ENCODE measurements at places on chromosomes 3 and 15. TPM values are rescaled to one million over a fixed set of nuclear protein-coding genes. Genes with fewer than 3 reads are reported as not detected.

CORO2B gene
- 10.5 TPM for total RNA-seq

GOLGA8H gene
- total RNA-seq, result 0.15 TPM

ANKUB1 gene
- not detected for total RNA-seq

ENTPD3 gene
- total RNA-seq, result not detected

CSTA gene
- 0.30 TPM for total RNA-seq

ATP13A5 gene
- not detected for total RNA-seq

TRIM59 gene
- 17.4 TPM for total RNA-seq

CHAC1 gene
- 2.6 TPM for total RNA-seq

PPP1R14D gene
- total RNA-seq, result not detected

GP5 gene
- total RNA-seq, result not detected

DNA sequence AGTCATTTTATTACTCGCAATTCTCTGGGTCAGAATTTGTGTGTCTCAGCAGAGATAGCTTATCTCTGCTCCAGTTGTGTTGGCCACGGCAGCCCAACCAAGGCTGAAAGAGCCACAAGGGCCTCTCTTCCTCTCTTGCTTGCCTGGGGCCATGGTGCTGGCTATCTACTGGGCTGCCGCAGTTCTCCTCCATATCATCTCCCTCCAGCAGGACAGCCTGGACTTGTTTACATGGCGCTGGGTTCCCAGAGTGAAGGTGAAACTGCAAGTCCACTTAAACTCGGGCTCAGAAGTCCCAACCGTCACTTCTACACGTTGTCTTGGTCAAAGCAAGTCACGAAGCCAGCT lies 134.8 kb downstream of the UACA start:
- DNase-seq, result no peak

GRCh38 chr3:81311321-81311720 lies 450.1 kb downstream of the GBE1 start:
- no peak for DNase-seq

GRCh38 chr15:89368566-89369223 lies 34.1 kb upstream of the POLG start:
- DNase-seq, result no peak

- peak; percentile 12 for DNase-seq
Measured at GRCh38 chr3:190676481-190676880, 162.6 kb downstream of the IL1RAP start.

DNA sequence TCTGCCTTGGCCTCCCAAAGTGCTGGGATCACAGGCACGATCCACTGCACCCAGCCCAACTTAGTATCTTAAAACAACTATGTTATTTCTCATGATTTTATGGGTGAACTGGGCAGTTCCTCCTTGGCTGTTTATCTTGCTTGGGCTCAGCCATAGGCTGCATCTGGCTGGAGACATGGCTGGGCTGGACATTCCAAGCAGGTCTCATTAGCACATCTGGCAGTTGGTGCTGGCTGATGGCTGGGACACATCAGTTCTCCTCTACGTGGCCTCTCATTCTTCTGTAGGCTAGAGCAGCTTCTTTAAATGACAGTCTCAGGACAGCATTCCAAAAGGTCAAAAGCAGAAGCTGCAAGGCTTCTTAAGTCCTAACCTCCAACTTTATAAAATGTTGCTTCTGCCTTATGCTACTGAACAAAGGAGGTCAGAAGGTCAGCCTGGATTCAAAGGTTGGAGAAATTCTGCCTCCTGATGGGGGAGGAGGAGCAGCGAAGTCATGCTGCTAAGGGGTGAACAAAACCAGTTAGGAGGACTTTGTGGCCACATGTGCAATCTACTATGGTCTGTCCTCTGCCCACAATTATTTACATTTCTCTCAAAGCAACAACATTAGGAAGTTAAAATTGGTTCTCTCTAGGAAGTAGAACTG lies 144.0 kb downstream of the AQP9 start:
- DNase-seq, result peak; percentile 5

GRCh38 chr3:15405448-15406050 lies 21.8 kb downstream of the METTL6 start:
- peak; percentile 57 for DNase-seq

DNA sequence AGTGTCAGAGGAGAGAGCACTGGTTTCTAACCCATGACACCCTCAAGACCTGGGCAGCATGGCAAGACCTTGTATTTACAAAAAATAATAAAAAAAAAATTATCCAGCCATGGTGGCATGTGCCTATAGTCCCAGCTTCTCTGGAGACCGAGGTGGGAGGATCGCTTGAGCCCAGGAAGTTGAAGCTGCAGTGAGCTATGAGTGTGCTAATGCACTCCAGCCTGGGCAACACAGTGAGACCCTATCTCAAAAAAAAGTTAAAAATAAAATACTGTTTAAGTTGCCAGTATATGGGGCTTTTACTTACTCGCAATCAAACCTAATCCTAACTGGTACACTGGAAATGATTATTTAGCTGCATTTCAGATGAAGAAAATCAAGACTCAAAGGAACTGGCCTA lies 20.2 kb downstream of the ILDR1 start:
- DNase-seq, result no peak

- no peak for DNase-seq
Measured at GRCh38 chr3:114829783-114830182, 317.3 kb downstream of the ZBTB20 start.

- no peak for DNase-seq
Measured at GRCh38 chr15:70226337-70226980, 128.7 kb upstream of the TLE3 start.

DNA sequence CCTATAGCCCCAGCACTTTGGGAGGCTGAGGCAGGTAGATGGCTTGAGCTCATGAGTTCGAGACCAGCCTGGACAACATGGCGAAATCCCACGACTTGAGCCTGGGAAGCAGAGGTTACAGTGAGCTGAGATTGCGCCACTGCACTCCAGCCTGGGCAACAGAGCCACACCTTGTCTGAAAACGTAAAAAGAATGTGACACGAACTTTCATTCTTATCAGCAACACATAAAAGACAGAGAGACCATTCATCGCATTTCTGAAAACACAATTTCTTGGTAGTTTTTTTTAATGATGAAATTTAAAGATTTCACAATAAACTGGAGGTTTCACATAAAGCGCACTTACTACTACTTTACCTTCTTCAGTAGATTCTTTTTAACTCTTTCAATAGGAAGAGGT lies 18.4 kb downstream of the HLTF start:
- DNase-seq, result no peak

- no peak for DNase-seq
Measured at GRCh38 chr3:131782751-131783150, 252.1 kb downstream of the CPNE4 start.

DNA sequence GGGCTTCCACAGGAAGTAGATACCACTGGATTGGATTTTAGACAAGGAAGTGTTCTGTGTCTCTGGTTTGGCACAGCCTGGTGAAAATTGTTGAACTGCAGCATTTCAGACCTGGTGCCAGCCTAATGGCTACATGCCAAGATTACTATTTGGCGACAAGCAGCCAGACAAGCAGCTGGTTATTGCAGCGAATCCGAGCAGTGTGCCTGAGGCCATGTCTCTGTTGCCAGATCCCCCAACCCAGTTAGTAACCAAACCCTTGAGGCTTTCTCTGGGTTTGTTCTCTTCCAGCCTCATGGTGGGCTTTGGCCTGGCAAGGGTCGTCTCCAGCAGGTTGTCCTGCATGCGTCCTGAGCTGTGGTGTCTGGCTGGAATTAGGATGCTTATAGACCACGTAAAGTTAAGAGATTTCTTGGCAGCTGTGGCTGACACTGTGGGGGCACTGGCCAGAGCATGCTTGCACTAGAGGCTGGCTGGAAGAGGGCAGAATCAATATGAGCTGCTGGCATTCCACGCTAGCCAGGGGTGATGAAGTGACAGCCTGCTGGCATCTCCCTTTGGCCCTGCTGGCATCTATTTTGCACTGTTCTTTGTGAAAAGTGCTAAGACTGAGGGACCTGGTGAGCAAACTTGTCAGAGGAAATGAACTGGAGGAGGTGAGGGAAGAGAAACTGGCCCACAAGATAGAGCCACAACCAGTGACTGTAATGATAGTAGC lies 172.6 kb downstream of the RBMS3 start:
- DNase-seq, result peak; percentile 46

DNA sequence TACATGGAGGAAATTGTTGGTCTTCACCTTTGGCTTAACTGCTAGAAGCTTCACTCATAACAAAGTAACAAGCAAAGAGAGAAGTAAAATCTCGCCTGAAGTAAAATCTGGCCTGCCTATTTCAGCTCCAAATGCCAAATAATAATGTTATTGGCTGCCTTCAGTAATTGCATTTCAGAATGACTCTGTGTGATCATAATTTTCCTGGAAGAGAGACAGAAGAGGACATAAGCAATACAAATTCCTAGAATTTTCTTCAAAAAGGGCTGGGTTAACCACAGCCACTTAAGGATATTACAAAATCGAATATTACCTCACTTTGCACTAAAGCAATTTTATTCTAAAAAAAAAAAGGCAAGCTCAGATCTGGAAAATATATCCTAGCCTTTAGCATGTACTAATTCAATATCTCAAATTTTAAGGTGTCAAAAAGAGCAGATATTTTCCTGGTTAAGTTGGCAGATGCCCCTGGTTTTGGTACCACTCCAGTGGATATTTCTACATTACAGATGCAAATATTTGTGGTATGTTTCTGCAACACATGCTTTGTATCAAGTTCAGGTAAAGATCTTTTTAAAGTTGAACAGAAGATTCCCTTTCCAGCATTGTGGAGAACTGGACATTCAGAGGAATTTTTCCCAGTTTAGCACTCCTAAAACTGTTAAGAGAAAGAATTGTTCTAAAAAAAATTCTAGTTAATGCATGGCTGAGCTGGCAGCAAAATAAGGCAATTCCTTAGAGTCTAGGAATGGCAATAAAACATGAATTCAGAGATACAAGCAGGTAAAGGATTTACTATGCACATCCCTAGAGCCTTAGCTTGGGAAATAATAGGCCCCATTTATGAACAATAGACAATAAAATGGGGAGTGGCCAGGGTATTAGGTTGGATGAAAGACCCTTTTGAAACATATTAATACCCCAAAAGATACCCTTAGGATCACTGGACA lies 116.7 kb downstream of the STAC start:
- peak; percentile 7 for DNase-seq

GRCh38 chr3:67335813-67336212 lies 318.6 kb downstream of the SUCLG2 start:
- DNase-seq, result peak; percentile 35

DNA sequence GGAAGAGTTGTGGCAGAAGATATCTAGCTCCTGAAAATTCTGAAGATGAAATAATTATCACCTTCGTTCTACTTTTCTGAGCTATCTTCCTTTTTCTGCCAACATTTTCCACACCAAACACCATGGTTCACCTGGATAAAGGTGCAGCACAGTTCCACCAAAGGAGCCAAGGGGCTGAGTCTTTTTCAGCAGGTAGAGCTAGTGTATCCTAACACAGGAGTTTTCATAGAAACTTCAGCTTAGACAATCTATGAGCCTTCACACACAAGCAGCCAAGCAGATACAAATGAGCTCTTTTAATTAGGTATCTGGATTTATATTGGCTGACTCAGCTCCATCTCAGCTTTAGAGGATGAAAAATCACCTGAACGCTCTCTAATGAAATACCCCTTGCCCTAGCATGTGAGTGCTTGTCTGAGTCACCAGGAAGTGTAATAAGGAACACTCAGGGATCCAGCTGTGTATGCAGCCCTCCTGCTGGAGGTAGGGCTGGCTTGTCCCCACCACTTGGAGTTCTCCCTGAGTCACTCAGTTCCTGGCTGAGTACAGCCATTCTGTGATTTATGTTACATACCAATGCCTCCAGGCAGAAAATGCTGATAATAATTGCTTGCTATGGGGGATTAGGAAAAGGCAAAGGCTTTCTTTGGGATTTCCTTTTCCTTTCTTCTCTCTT lies 385.7 kb downstream of the LSAMP start:
- DNase-seq, result peak; percentile 95

DNA sequence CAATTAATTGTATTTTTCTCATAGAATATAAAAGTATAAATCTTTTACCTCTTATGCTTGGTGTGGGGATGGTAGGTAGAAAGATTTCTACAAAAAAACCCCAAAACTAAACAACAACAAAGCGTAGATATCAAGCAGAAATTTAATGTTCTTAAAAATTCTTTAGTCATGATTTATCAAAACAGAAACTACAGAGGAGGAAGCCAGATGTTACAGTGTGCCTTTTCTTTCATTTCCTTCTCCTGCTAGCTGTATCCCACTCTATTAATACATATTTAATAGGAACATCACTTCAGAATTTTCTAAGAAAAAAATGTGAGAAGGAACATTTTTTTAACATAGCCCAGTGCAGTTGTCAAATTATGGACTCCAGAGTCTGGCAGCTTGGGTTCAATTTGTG lies 420.6 kb downstream of the TUSC7 start:
- no peak for DNase-seq

DNA sequence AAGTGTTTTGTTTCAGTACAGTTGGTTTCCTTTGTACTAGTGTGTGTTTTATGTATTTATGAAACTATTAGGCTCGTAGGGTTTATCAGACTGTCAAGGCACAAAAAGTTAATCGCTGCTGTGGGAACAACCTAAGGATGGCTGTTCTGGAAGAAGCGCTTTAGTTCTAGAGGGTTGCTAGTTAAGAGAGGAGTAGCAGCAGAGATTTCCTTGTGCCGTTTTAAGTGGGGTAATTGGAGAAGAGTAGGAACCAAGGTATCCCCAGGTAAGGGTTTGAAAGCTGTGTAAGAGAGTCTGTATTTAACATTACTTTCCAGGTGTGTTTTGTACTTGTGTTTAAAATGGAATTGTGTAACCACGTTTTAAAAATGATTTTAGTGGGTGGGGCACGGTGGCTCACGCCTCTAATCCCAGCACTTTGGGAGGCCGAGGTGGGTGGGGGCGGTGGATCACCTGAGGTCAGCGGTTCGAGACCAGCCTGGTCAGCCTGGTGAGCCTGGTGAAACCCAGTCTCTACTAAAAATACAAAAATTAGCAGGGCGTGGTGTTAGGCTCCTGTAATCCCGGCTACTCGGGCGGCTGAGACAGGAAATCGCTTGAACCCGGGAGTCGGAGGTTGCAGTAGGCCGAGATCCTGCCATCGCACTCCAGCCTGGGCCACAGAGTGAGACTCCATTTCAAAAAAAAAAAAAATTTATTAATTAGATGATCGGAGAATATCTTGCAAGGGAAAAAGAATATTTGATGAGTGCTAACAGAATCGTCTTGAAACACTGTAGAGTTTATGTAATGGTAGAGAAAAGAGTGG lies 2.6 kb downstream of the MORF4L1 start:
- no peak for DNase-seq

- no peak for DNase-seq
Measured at GRCh38 chr15:94743668-94744067, 512.3 kb downstream of the MCTP2 start.

- no peak for DNase-seq
Measured at GRCh38 chr3:77186728-77187127, 146.8 kb downstream of the ROBO2 start.

- no peak for DNase-seq
Measured at GRCh38 chr15:98875309-98875708, 132.3 kb downstream of the PGPEP1L start.

Measured in M059J (cell line).